ENCODE measurements at places on chromosomes 7 and 10. TPM values are rescaled to one million over a fixed set of nuclear protein-coding genes. Genes with fewer than 3 reads are reported as not detected.

POU6F2 gene
- 0.38 TPM for polyA plus RNA-seq

ATP6V0E2 gene
- polyA plus RNA-seq = 16.0 TPM

OR2A14 gene
- not detected for polyA plus RNA-seq

FAM25G gene
- polyA plus RNA-seq = not detected

JCAD gene
- polyA plus RNA-seq = 13.6 TPM

Measured in aorta (tissue), 5 donors.